Germinal center (tissue), 1 donor: ENCODE measurements at places on chromosomes 12 and 14.

DNA sequence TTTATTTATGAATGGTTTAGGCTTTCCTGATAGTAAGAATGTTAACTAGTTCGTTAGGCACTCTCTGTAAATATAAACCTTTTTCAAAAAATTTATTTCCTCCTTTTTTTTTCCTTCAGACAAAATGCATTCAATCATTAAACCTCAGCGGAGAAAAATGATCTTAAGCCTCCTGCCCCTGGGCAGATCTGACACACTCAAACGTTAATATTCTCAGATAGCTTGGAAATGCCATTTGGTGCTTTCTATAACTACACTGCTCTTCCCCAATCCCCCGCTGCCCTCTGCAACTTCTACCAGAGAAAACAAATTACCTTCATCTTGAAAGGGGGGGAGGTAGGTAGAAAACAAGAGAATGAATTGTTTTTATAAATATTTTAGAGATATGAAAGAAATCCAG is 521.2 kb downstream of the MED13L start:
- no peak for DNase-seq

DNA sequence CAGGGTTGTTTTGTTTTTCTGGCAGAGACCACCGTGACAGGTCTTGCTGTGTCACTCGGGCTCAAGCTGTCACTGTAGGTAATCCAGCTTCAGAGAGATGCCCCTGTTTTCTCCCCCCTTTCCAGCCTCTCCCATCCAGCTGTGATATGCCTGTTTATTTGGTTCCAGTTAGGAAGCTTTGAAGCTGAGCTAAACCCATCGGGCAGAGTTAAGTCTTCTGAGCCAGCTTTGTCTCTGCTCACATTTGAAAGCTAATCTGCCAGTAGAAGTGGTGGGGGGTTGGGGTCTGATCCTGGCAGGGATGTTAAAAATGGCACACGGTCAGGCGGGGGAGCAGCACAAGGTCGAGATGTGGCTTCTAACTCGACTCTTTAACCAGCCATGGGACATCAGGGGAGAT is 130.0 kb downstream of the TSPAN9 start:
- no peak for DNase-seq

DNA sequence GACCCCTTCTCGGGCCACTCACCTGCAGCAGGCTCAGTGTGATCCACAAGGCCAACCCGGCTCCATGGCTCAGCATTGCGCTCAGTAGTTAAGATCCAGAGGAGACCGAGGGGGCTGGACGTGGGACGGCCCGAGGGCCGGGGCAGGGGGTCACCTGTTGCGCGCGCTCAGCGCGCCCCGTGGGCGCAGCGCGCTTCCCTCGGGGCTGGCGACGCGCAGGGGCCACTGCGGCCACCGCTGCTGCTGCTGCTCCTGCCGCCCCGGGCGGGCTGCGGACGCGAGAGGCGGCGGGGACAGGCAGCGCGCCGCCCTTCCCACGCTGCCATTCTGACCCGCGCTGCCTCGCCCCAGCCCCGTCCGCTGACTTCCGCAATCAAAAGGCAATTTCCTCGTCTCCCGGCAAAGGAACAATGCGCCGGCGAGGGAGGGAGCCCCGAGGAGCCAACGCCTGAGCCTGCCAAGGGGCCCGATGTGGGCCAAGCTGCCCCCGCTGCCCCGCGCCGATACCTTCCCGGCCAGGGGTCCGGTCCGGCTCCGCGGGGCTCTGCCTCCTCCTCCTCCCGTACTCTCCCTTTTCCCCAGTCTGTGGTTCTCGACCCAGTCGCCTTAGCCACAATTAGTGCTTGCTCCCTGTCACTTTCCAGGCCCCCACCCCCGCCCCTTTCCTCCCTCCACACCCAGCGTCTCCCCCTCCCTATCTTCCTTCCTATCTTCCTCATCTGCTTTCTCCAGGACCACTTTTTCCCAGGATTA is 27.3 kb downstream of the PTPRB start:
- DNase-seq: peak; percentile 35

- no peak for DNase-seq
Measured at GRCh38 chr14:77543240-77543551, 44.6 kb upstream of the ISM2 start.

- DNase-seq: no peak
Measured at GRCh38 chr12:51904951-51905470, 2.3 kb upstream of the ACVRL1 start.

GRCh38 chr12:76202621-76203020 is 118.1 kb upstream of the NAP1L1 start:
- no peak for DNase-seq
